Psoas muscle (tissue), 8 donors: ENCODE measurements at places on chromosomes 1 and 21. TPM values are rescaled to one million over a fixed set of nuclear protein-coding genes. Genes with fewer than 3 reads are reported as not detected.

Gene RGSL1
- not detected for total RNA-seq

Gene OTUD3
- 6.7 TPM for total RNA-seq

Gene SLC1A7
- total RNA-seq = 0.32 TPM

Gene PPOX
- total RNA-seq = 12.8 TPM

Gene GNG12
- total RNA-seq = 25.1 TPM

Gene PIK3R3
- 18.5 TPM for total RNA-seq

Gene IKBKE
- total RNA-seq = 0.71 TPM

Gene DYNLT5
- 3.9 TPM for total RNA-seq

Gene EDARADD
- total RNA-seq = not detected

Gene MSH4
- total RNA-seq = 0.88 TPM

Gene TXLNA
- total RNA-seq = 20.2 TPM

Gene IFNLR1
- 1.9 TPM for total RNA-seq

Gene CELF3
- total RNA-seq = not detected

Gene OR2L3
- not detected for total RNA-seq

Gene CLEC20A
- 0.22 TPM for total RNA-seq

Gene CFAP107
- not detected for total RNA-seq

Gene EDN2
- total RNA-seq = not detected
